ENCODE measurements at places on chromosomes 1 and 21.

DNA sequence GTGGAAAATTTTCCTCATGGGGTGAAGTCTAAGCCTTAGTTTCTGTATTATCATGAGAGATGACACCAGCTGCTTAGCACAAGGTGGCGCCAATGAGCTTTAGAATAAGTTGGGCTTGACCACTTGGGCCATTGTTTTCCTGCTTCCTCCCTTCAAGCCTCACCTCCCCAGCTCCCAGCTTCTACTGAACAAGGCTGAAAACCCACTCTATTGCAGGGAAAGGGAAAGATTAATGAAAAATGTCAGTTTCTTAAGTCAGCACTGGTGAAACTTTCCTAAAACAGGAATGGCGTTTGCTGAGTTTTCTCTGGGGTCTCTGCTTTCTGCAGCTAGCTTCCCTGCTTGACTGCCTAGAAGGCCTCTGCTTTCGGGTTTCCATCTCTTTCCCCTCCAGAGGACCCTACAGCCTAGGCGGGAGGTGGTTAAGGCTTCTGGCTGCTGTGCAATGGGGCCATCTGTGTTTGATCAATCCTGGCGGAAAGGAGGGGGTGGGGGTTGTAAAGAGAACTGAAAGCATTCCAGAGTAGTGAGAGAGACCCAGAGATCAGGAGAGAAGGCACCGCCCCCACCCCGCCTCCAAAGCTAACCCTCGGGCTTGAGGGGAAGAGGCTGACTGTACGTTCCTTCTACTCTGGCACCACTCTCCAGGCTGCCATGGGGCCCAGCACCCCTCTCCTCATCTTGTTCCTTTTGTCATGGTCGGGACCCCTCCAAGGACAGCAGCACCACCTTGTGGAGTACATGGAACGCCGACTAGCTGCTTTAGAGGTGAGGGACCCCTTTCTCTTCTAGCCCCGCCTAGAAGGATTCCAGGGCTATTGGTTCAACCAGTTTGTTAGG is at the start of gene OLFML3:
TSS of gene OLFML3 (plus strand) at position 612 of the 840 bp plus-strand sequence. CDS start at position 655, 43 bp downstream.
- DNase-seq = peak; percentile 82
- H3K27ac ChIP-seq = peak within 1 kb of the TSS; percentile 19
- peak within 1 kb of the TSS; percentile 2 for H3K4me3 ChIP-seq
- peaks cover 15% of the 10 kb centered on the region for H3K4me1 ChIP-seq
- H3K36me3 ChIP-seq = no peaks in the 10 kb centered on the region

GRCh38 chr1:227603327-227603726 is 40.0 kb downstream of the ZNF678 start:
- no peak overlapping the region for H3K4me3 ChIP-seq
- H3K27ac ChIP-seq = no peak overlapping the region
- 0 out of 2 replicates have a peak, but pooled peaks cover 2% of the 10 kb centered on the region for H3K4me1 ChIP-seq
- H3K36me3 ChIP-seq = no peaks in the 10 kb centered on the region
- H3K27me3 ChIP-seq = no peaks in the 10 kb centered on the region

DNA sequence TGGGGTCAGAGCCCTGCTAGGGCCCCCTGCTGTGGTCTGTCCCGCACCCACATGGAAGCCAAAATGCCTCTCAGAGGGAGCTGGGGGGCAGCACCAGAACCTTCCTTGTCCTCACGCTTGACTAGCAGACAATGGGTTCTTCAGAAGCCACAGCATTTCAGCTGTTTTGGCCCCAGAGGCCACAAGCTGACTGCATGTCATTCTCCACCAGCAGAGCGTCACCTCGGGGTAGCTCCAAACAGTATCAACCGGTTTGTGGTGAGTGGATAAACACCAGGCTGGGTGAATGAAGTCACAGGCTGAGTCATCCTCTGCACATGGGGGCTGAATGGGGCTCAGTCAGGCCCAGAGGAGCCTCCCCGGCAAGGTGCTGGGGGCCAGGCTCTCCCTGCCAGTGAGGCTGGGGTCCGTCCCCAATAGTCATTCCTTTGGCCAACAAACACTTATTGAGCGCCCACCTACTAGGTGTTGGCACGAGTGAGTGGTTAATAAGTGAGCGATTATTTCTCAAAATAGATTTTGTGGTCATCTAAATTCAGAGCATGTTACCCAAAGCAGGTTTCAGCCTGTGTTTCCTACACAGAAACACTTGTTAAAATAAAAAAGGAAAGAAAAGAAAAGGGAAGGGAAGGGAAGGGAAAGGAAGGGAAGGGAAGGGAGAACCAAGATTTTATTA is 9.1 kb downstream of the OLIG1 start:
- peaks cover 6% of the 10 kb centered on the region for H3K4me1 ChIP-seq
- H3K4me3 ChIP-seq = no peak overlapping the region
- H3K27me3 ChIP-seq = peaks cover 14% of the 10 kb centered on the region
- no peak overlapping the region for H3K27ac ChIP-seq
- no peaks in the 10 kb centered on the region for H3K36me3 ChIP-seq

GRCh38 chr21:37383086-37383485 is 16.5 kb downstream of the DYRK1A start:
- H3K27me3 ChIP-seq = no peaks in the 10 kb centered on the region
- no peak for DNase-seq
- peaks cover 8% of the 10 kb centered on the region for H3K4me1 ChIP-seq
- no peak overlapping the region for H3K27ac ChIP-seq

DNA sequence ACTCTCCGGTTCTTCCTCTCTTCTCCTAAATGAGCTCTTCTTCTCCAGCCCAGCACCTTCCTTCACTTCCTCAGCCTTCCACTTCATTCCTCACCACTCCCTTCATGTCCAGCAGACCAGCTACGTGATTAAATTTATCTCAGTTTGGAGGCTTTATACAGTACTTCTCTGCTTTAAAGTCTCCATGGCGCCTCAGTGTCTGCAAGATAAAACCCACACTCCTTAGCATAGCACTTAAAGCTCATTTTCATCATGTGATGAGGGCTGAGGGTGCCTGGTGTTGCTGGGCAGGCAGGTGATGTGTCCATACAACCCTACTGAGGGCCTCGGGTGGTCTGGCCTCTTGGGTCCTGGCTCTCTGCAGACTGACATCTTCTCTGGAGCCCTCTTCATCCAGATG is 7.7 kb downstream of the SLC5A9 start:
- H3K4me3 ChIP-seq = no peak overlapping the region
- H3K36me3 ChIP-seq = no peaks in the 10 kb centered on the region
- no peaks in the 10 kb centered on the region for H3K27me3 ChIP-seq
- H3K4me1 ChIP-seq = no peaks in the 10 kb centered on the region
- DNase-seq = no peak
- no peak overlapping the region for H3K27ac ChIP-seq

GRCh38 chr1:91345395-91346005 is 59.1 kb downstream of the HFM1 start:
- DNase-seq = no peak
- H3K4me1 ChIP-seq = no peaks in the 10 kb centered on the region
- no peaks in the 10 kb centered on the region for H3K27me3 ChIP-seq
- no peak overlapping the region for H3K27ac ChIP-seq

All from iPS DF 6.9 (cell line).